ENCODE measurements at places on chromosomes 6 and 20.
A peak's percentile ranks its signal among the peaks of the same experiment; 100 is the strongest.

DNA sequence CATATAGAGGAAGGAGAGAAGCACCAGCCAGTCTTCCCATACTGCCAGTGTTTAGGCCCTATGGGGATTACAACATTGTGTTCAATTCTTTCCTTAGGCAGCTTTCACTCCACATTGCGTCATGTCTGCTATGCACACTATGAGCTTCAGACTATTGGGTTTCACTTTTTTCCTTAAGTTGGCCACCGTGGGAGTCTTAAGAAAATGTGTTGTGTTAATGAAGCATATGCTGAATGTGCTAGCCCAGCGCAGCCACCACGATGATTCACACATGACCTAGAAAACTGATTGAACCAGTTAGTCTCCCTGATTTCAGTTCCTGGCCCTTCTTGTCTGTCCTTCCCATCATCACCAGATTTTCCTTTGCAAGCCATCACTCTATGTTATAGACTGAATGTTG is 21.5 kb downstream of the TUBB2B start:
- no peak for DNase-seq

GRCh38 chr6:169701311-169701953 is 397 bp downstream of the WDR27 start:
- no peak for DNase-seq

- peak; percentile 45 for DNase-seq
These were observed 2.7 kb downstream of the SLC32A1 start for GRCh38 chr20:38726804-38727606.

- no peak for DNase-seq
These were observed 13.9 kb upstream of the NAA20 start for GRCh38 chr20:20003031-20003954.

DNA sequence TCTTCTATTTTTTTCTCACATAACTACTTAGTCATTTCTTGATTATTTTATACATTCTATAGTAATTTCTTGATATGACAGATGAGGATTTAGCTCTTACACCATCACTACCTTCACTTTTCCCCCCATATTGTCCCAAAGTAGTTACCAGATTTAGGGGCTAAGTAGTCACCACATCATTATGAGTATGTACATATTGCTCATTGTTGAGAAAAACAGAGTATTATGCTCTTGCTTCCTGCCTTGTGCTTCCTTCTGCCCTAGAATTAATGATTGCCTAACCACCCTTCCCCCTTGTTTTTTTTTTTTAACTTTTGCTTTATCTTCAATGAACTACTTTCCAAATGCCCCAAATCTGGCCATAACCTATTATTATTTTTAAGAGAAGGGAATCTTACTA is 6.8 kb upstream of the HLA-B start:
- no peak for DNase-seq

DNA sequence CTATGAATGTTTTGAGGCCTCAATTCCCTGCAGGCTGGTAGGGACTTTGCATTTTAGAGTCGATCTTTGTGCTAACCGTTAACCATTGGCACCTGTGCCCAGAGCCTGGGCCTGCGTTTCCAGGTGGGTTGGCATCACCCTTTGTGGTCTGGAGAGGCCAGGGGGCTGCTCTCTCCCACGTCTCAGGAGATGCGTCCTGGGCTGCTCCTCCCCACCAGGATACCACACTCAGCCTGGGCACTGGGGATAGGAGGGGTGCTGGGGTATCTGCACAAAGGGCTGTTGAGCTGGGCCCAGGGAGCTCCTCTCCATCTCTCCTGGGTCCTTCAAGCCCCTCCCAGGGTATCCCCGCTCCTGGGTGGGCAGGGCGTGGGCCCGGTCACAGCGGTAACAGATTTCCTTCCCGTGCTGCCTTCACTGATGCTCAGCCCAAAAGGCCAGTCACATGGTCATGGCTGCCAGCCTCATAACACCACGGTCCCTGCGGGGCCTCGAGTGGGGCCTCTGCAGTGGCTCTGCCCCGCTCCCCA is 266.2 kb downstream of the TAF4 start:
- no peak for DNase-seq

GRCh38 chr20:63696306-63696627 is 185 bp upstream of the TNFRSF6B start:
- no peak for DNase-seq

- no peak for DNase-seq
These were observed 776.1 kb downstream of the TENT5A start for GRCh38 chr6:80976336-80976735.

- DNase-seq: no peak
These were observed 98.1 kb upstream of the VSTM2L start for GRCh38 chr20:37804584-37805566.

- no peak for DNase-seq
These were observed 43.1 kb upstream of the JAG1 start for GRCh38 chr20:10716855-10717254.

DNA sequence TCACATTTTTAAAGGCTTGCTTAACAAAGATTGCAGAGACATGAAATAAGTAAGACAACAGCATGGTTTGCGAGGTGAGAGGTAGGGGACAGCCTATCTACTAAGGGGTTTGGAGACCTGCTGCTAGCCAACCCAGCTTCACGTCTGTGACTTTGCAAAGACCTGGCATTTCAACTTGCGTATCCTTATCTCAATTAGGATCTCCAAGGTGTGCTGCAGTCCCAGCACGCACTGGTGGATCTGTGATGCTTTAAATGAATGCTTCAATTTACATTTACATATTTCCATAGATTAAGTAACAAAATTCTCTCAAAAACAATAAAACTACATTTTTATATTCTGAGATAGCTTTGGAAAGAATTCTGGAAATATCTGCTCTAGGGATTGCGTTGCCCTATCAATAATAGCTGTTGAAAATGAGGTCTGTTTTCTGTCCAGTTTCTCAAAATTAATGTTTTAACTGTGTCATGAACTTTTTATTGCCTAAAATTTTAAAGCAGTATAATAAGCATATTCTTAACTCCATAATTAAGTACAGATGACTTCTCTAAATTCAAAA is 124.4 kb upstream of the EDN1 start:
- no peak for DNase-seq

DNA sequence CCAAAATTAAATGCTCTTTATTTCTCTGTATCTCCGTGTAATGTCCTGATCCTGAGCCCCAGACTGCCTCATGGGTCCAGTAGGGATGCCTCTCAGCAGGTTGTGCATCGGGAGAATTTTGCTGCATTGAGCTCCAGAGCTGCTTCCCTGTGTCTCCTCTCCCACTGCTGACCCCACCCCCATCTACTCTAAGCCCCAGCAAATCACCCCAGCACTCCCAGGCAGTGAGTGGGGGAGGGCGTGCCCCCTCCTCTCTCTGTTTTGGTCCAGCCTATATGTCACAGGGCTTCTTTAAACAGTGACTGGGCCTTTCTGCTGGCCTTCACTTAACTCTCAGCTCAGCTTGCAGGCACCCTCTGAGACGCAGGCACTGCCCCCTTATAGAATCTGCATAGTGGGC is 228.8 kb upstream of the QKI start:
- DNase-seq: no peak

DNA sequence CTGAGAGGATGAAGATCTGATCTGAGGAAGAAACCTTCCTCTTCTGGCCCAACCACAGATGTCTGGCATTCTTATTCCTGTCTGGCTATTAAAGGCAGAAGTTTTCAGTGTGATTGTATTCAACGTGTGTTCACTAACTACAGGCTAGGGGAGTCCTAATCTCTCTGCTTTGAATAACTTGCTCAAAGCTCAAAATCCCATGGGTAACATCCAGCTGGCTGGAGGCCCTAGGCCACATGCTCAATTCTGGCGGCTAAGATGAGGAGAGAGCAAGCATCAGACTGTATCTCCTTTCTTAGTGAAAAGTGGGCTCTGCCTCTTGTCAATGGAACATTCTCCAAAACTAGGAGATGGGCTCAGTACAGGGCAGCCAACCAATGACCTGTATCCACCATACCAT is 478.0 kb downstream of the KIF16B start:
- DNase-seq: no peak

DNA sequence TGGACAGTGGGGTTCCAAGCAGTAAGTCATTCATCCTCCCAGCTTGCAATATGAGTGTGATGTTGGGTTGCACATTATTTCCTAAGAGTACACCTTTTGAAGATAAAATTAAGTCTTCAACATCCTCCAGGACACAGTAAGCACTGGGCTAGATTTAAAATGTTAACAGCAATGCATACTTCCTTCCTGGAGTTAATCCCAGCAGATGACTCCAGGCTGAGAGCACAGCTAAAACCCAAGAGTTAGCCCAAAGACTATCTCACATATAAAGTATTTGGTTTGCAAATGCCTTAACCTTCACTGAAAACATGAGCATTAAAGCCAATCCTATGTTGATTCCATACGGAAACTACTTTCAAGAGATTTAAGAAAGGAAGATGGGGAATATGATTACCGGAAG is 69.2 kb downstream of the SLC23A2 start:
- no peak for DNase-seq

DNA sequence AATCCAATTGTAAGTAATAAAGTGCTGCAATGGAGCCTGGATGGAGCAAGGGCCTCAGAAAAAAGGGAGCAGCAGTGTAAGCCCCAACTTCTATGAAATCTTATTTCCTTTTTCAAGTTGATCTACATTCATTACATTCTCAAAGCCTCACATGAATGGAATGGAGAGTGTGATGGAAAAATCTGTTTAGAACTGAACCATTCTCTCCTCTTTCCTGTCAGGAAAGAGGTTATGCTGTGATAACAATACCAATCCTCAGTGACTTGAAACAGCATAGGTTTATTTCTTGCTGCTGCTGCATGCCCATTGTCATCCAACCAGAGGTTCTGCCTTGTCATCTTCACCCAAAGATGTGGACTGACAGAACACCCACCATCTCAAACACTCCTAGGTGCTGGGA is 8.9 kb upstream of the OR2H2 start:
- no peak for DNase-seq

GRCh38 chr20:43721097-43721428 is 5.7 kb downstream of the GTSF1L start:
- no peak for DNase-seq

GRCh38 chr20:1423625-1424106 is 30.8 kb upstream of the FKBP1A start:
- DNase-seq: peak; percentile 35

DNA sequence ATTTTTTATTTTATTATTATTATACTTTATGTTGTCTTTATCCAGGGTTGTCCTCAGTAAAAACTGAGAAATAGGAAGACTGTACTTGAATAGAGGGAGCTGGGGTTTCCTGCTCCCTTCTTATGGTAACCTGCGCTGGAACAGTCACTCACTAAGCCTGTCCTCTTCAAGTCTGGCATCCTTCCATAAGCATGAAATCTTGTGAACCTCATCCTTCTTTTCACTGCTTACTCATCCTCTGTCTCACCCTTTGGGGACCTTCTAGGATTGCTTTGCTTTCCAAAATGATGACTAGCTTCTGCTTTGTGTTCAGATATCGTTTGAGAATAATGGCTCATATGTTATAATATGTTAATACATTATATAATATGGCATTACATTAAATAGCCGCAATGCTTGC is 90.6 kb downstream of the C6orf118 start:
- no peak for DNase-seq

DNA sequence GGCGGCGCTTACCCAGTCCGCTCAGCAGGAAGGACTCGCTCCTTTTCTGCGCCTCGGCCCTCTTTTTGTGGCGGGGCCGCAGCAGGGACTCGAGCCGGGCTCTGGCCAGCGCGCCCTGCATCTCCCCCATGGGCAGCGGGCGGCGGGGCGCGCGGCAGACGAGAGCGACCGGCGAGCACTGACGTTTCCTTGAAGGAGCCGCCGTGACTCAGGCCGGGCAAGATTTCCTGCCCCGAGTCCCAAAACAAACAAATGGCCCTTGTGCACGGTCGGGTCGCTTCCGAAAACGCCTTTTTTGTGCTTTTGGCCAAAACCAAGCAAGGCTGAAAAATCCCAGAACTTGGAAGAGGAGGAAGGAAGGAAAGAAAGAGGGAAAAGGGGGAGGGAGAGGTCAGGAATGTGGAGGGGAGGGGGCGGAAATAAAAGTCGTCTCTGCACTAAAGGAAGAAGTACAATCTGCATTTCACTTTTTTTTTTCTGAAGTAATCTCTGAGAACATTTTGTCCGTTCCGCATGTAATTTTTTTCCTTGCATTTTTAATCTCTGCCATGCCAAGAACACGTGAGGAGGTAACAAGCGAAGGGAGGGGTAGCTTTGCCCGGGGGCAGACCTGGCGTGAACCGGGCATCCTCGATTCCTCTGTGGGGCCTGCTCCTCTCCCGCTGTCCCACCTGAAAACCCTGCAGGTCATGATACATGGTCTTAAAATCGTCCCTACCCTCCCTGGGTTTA is 123.3 kb upstream of the SLC2A12 start:
- no peak for DNase-seq
